ENCODE measurements at places on chromosomes 7 and 10.

DNA sequence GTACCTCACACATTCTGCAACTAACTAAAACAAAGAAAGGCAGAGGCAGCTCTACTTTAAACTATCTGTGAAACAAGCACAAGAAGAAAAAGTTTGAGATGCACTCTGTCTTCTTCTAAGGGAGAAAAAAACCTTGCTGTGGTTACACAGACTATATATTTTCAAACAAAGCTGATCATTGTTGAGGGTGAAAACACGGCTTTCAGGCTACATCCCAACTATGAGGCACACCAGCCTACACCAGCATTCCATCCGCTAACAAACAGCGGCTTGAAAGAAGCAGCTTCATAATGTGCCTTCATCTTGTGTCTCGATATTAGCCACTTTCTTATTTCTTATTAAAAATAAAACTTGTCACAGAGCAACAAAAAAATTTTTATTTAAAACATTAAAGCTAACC is 79.1 kb downstream of the USP6NL start:
- no peak for DNase-seq

GRCh38 chr10:97506199-97506991 is 7.7 kb downstream of the UBTD1 start:
- DNase-seq = no peak

- no peak for DNase-seq
These were observed 445.2 kb downstream of the KCNMA1 start for GRCh38 chr10:77192402-77192801.

DNA sequence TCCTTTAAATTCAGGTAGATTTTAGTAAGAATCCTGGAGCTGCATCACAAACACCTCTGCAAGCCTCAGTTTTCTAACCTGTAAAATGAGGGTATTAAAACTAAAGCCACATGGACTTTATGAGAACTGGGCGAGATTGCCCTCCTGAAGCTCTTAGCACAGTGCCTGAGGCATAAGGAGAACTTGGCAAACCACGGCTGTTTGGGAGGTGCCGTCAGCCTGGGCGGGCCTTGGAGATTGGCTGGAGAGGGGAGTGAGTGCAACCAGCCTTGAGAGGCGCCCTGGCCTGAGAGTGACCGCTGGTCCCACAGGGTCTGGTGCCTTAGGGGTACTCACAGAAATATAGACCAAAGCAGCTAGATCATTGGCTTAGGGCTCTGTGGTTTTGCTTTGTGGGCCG is 5.4 kb upstream of the TNS3 start:
- no peak for DNase-seq

DNA sequence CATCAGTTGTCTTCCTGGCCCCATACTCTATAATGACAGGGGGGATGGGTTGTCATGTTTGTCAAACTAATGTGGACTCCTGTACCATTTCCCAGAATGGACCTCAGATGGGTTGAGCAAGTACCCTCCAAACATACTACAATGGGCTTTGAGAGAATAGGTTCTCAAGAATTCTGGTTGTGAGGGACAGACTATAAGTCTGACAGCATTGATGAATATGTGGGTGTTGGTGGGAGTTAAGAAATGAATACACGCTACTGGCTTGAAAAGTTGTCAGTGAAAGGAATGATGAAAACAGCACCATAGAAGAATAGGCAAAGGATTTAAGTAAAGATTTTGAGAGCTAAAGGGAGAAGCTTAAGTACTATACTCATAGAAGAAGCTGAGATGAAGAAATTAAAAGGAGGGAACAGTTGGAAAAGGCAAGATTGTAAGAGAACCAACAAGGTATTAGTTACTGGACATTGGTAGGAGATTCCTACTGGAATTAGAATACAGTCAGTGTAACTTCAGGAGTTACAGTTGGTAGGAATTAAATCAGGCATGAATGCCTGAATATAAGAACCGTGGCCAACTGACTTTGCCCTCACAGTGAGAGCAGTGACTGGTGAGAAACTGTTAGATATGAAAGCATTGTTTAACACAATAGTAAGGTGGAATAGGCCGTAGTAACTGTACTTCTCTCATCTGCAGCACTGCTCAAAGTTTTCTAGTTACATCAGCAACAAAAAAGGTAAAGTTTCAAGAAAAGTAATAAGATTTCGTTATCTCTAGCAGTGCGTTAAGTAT is 86.3 kb downstream of the LCOR start:
- DNase-seq = no peak

All from NCI-H526 treated with DMSO at 0.1 percent for 48 hours (cell line).